ENCODE measurements at places on chromosomes 11 and 22.

DNA sequence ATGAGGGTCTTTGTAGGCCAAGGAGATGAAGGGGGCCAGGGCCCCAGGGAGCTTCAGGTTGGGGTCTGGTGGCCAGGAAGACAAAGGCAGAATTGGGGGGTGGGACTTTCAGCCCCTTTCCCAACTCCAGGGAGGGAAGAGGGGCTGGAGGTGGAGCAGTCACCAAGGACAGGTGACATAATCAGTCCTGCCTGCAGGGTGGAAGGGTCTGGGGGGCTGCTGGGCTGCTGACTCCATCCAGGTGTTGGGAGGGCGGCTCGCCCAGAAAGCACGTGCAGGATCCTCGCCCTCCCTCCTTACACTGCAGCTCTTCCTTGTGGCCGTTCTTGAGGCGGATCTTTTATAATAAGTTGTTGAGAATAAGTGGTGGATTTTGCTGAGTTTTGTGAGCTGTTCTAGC is 1491.1 kb downstream of the TBC1D22A start:
- DNase-seq: no peak

- DNase-seq: no peak
These were observed 25.9 kb downstream of the PDE3B start for GRCh38 chr11:14669499-14669898.

DNA sequence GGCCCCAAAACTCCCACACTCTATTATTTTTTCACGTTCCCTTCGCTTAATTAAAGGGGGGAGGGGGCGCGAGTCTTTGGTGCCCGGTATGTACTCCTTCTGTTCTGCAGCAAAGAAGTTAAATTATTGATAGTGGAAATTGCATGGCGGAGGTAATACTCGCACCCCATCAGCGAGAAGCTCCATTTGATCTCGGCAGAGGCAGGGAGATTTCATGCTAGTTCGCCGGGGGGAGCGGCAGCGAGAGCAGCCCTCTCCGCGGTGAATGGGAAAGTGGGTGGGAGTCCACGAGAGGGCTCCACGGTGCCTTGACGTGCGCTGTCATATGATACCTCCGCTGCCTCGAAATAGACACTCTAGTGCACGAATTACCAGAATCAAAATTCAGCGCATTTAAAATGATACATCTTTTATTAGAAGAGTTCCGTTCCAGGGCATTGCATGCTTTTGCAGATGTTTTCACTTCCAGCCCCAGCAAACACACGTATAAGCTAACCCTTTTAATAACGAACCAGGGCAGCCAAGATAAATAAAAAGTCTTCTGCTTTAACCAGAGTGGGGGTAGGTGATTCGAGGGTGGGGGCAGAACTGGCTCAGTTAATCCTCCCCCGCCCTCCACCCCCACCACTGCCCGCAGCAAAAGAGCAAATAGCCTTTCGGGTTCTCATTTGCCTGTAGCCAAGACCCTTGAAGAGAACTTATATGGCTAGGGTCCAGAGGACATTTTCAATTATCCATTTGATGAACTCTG is 1.3 kb upstream of the BDNF start:
- DNase-seq: no peak

DNA sequence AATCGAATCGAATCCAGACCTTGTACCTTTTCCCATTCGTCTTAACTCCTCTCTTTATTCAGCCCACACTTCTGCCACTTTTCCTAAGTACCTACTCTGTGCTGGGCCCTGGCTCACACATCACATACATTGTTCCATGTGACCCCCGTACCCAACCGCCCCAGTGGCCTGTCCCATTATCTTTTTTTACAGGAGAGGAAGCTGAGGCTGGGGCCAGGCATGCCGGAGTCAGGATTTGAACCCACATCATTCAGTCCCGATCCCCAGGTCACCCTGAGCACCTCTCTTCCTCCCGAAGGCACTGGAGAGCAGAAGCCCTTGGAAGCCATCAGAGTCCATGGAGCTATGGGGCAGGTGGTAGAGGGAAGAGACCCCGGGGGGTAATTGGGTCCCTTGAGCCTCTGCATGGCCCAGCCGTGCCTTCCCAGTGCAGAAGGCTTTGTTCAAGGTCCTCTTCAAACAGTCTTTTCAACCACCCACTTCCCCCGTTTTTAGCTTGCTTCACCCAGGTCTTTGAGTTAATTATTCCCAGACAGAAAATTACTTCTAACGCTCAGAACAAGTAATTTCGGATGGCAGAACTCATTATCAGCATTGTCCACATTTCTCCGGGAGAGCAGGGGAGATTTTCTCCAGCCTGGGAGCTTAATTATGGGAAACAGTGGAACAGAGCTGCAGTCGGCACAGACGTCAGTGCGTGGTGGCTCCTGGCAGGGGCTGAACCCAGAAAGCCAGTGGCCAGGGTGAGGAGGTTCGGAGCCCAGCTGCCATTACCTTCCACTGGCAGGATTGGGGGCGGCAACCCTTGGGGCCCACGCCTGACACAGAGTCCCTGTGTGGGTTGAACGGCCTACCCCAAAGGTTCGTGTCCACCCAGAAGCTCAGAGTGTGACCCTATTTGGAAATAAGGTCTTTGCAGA is 82.4 kb upstream of the RTL6 start:
- DNase-seq: no peak

GRCh38 chr11:132453406-132453805 is 1078.9 kb downstream of the OPCML start:
- no peak for DNase-seq

DNA sequence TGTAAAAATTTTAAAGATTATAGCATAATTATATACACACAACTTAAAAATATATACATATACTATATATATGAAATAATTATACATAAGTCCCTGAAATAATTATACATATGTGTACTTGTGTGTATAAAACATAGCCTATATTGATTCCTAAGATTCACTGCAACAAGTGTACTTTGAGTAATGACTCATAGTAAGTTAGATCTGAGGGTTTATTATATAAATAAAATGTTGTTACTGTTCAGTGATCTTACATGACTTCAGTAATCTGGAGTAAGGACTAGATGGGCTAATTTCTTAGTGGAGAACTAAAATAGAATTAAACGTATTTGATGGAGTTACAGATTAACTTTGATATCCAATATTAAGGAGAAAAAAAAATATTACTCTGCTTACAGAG is 350.5 kb downstream of the CNTN5 start:
- no peak for DNase-seq

GRCh38 chr22:44068422-44069191 is 44.5 kb downstream of the PARVB start:
- no peak for DNase-seq

DNA sequence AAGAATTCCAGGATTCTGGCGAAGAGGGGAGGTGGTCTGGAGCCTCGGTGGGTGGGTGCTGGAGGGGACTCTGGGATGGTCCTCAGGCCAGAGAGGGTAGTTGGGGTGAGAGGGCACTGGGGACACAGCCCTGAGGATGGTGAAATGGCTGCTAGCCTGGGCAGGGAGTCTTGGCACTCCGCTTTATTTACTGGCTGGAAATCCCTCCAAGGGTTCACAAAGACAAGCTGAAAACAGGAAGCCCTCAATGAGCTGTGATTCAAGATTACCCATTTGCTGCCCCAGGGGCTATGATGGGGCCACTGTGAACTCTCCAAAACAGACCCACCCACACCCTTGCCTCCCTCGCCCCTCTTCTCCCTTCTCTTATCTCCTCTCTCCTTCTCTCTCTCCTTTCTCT is 71.9 kb downstream of the FBXO7 start:
- DNase-seq: no peak

DNA sequence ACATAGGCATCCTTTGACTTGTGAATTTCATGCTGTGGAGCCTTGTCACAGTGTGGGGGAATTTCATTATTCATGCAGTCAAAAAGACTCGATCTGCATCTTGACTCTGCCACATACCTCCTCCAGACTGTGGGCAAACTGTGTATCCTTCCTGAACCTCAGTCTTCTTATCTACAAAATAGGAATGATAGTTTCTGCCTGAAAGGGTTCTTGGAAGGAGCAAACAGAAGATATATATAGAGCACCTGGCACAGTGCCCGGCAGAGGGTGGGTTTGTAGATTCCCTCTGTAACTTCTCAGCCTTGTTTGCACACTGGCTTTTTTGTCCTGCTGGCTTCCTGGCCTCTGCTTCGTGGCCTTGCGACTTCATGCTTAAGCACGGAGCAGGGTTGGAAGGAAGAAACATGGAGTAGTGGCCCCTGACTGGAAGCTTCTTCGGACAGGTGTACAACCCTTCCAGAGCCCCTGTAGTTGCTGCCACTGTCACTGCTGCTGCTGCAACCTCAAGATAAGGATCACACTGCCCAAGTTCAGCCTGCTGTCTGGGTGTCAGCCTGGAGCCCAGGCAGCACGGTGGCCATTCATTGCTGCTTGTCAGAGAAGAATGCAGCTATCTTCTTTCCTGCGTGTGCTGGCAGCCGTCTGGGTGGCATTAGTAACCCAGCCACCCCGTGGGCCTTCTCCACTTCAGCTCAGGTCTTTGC is 106.4 kb downstream of the MICAL2 start:
- DNase-seq: no peak

DNA sequence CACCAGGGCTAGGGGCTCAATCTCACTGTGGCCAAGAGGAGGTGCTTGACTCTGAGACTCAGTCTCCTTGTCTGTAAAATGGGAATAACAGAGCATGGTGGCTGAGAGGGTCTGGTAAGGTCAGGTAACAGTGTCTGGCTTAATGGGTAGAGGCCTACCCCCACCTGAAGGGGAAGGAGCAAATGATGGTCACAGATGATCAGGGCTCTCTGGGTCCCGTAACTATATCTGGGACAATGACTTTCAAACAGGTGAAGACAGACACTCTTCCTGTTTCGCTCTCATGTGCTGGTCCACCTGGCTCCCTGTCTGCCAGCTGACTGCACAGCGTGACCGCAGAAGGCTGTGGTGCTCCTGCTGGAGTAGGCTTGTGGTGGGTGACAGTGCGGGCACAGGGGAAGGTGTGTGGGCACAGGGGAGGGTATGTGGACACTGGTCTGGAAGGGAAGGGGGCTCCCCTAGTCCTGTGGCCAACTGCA is 4.0 kb downstream of the A4GALT start:
- no peak for DNase-seq

- peak; percentile 50 for DNase-seq
These were observed 16.1 kb upstream of the APOA1 start for GRCh38 chr11:116853461-116854073.

DNA sequence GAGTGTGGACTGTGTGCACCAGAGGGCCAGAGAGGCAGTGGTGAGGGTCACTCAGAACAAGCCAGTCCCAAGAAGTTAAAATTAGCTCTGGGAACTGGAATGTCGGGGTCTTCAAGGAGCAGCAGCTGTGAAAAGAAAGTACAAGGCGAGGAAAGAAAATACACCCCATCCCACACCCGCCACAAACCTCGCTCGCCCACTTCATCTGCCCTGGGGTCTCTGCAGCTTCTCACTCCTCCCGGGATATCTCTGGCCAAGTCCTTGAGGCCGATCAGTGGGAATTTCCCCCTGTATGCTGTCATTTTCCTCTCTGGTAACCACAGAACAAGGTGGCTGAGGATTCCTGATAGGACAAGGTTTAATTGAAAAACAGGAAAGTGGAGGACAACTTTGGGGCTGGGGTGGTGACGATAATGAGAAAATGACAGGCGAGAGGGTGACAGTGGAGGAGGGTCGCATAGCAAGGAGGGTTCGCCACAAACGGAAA is 36.3 kb upstream of the TIMP3 start:
- no peak for DNase-seq

DNA sequence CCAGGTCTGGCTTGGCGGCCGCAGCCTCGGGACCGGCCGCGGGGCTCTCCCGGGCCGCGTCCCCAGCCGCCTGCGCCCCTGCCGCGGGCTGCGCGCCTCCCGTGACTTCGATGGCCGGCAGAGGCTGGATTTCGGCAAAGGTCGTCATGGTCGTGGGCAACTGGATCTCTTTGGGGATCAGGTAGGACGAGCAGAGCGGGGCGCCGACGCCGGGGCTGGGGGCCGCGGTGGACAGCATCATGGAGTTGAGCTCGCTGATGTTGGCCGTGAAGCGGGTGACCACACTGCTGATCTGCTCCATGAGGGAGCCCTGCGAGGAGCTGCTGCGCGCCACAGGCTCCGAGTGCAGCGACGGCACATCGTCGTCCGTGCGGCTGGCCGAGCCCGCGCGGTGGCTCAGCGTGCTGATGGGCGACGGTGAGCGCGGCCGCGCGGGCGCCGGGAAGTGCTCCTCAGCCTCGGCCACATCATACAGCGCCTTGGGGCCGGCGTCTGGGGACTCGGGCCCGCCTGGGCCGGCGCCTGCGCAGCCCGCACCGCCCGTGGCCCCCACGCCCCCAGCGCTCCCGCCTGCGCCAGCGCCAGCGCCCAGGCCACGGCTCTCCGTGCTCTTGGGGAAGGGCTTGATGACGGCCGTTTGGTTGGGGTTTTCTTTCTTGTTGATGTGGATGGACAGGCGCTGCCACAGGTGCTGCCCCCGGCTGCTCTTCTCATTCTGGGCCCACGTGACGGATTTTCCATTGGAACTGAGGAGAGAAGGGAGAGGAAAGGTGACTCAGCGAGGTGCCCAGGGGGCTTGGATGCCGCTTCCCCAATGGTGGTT is 171.4 kb upstream of the CTSC start:
- no peak for DNase-seq

DNA sequence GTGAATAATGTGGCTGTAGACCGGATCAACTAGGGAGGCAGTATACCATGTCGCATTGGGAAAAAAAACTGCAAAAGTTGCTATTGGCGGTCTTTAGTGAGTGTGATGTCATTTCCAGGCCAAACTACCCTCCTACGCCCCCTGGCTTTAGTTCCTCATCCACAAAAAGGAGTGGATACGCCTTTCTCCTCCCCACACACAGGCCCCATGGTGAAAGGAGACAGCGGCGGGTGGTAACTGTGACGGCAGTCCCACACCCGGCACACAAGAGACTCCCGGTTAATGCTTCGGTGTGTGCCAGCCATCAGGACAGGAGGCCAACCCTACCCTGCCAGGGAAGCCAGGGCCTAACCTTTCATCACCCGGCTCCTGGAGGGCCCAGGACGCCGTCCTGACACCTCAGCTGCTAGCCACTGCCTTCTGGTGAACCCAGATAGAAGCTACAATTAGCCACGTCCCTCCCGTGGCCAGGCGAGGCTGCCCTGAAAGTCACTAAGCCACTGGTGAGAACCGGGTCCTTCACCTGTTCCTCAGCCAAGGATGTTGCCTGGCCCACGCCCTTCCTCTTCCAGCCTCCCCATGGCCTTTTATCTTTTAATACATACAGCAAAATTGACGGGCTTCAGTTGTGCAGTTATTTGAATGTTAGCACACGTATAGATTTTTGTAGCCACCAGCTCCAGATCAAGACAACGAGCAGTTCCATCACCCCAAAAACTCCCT is 10.8 kb downstream of the TP53I11 start:
- no peak for DNase-seq

GRCh38 chr11:23688835-23689234 is 808.0 kb upstream of the LUZP2 start:
- DNase-seq: no peak

DNA sequence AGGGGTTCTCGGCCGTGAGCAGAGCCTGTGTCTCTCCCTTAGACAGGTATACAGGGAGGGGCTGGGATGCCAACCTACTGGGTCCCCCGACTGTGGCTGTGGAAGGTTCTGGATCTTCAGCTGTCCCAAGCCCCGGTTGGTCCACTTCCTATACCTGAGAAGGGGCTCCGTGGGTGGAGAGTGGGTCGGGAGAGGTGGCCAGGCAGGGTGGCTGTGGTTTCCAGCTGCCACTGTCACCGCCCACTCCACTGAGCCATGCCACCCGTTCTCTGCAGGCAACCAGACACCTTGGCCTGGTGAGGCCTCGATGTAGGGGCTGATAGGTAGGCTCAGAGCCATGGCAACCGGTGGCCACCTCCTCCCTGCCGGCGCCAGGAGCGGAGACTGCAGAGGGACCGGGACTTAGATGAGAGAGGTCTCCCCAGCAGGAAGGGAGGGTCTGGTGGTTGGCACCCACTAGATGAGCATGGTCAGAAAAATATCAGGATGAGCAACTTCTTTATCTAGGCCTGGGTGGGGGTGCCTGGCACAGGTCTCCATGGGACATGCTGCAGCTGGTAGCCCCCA is 53.8 kb downstream of the TRIOBP start:
- no peak for DNase-seq
